ENCODE measurements at places on chromosomes 2 and 18.

GRCh38 chr2:18749912-18750526 is 160.7 kb upstream of the NT5C1B start:
- DNase-seq = peak; percentile 10

DNA sequence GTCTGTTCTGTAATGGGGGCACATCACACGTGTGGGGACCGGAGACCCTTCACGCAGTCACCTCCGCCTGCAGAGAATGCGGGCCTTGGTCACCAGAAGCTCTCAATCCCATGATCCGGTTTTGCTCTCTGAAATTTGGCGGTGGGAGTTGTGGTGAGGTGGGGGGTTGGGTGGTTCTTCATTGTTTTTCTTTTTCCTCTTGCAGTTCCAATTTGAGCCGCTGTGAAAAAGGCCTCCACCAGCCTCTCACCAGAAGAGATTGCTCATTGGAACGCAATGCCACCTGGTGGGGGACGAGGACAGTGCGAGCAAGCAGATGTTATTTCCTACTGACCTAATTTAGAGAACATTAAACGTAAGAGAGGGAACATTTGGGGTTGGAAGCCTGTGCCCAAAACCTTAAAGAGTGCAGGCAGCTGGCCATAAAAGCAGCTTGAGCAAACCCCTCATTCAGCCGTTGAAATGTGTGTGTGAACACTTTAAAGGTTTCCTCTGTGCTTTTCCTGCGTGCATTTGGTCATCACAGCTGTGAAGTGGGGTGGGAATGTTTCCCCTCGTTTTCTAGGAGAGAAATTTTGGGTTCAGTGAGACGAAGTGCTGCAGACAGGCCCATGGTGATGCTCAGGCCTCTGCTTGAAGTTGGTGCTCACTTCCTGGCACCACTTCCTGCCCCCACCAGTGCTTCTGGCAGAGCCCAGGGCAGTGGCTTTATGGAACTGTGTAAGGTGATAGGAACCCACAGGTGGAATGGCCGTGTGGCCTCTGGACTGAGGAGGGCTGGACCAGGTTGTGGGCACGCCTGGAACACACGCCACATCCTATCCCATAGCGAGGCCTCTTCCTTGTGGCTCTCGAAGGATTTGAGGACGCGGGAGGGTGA is 61.7 kb downstream of the ZCCHC2 start:
- peak; percentile 78 for DNase-seq

- no peak for DNase-seq
Measured at GRCh38 chr2:15730545-15731212, 139.0 kb downstream of the DDX1 start.

DNA sequence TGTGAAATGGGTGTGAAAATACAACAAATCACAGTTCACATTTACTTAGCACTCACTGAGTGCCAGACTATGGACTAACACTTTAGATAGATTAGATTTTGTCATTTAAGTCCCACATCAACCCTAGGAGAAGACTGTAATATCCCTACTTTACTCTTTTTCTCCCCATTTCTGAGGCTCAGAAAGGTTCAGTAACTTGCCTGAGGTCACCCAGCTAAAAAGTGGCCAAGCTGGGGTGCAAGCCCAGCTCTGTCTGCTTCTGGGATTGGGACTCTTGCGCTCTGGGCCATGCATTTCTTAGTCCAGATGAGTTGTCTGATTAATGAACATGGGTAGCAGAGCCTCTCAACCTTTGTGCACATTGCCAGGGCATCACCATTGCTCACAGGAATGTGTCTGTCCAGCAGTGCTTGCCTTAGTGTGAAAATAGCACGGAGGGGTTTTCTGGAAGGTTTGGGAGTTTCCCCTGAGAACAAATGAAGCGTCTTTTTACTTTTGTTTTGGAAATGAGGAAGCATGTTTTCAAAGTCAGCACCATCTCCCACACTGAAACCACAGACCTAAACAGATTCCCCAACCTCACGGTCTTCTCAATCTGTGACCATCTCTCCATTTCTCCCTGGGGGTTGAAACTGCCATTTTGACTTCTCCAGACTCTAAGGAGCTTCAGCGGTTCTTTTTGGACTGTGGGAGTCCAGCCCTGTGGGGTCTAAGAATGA is 31.9 kb downstream of the NRP2 start:
- no peak for DNase-seq

DNA sequence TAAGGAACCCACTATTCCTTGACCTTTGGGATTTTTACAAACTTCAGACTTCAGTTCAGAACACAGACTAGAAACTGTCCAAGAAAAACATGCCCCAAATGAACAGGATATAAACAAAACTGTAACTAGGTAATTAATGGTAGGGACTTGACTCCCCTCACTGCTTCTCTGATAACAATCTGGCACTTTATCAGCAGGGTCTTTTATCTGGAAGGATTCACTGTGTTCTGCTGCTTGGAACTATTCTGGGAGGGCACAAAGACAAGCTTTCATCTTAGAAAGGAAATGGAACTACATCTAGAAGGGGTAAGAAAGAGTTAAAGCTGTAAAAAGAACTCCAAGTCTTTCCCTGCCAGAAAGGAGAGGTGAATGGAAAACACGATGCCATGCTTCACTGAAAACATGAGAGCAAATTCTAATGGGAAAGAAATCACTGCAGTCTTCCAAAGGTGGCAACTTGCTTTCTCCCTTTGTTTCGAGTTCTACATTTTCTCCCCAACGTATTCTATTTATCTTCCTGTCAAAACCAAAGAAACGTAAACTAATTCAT is 181.2 kb downstream of the THADA start:
- no peak for DNase-seq

DNA sequence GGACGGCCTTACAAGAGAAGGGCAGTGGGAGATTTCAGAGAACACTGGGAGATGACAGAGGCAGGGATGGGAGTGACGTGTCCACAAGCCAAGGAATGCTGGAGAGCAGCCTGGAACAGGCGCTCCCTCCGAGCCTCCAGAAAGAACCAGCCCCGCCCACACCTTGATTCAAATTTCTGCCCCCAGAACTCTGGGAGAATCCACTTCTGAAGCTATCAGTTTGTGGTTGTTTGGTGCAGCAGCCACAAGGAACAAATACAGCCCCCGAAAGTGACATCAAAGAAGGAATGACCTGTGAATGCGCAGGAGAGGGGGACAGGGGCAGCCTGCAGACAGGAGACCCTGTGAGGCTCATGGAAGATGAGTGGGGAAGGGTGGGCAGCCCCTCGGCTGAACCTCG is 67.3 kb downstream of the TWIST2 start:
- no peak for DNase-seq

- no peak for DNase-seq
Measured at GRCh38 chr2:178448968-178449661, 1.9 kb downstream of the PRKRA start.

Measured in stimulated activated CD4-positive, alpha-beta T cell treated with anti-CD3 and anti-CD28 coated beads, Interleukin-4, amount 100 ng/mL, for 4 hours (primary cell).